CD4-positive, alpha-beta T cell treated with Interleukin-4 for 4 hours (primary cell): ENCODE measurements at places on chromosomes 11 and 22.

- DNase-seq, result no peak
These were observed at the start of gene SLC1A2 for GRCh38 chr11:35419184-35419829. TSS of gene SLC1A2 (minus strand) at chr11:35419558. CDS start at chr11:35418966, 592 bp downstream.

DNA sequence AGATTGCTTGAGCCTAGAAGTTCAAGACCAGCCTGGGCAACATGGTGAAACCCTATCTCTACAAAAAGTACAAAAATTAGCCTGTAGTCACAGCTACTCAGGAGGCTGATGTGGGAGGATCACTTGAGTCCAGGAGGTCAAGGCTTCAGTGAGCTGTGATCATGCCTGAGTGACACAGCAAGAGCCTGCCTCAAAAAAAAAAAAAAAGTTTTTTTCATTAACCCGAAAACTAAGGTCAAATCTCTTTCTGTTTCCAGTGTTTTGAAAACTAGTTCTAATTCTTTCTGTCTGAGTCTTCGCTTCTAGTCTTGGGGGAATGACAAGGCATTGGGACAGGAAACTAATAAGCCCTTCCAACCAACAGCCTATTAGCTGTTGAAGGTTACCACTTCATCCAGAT is 57.6 kb downstream of the LIF start:
- DNase-seq, result no peak

DNA sequence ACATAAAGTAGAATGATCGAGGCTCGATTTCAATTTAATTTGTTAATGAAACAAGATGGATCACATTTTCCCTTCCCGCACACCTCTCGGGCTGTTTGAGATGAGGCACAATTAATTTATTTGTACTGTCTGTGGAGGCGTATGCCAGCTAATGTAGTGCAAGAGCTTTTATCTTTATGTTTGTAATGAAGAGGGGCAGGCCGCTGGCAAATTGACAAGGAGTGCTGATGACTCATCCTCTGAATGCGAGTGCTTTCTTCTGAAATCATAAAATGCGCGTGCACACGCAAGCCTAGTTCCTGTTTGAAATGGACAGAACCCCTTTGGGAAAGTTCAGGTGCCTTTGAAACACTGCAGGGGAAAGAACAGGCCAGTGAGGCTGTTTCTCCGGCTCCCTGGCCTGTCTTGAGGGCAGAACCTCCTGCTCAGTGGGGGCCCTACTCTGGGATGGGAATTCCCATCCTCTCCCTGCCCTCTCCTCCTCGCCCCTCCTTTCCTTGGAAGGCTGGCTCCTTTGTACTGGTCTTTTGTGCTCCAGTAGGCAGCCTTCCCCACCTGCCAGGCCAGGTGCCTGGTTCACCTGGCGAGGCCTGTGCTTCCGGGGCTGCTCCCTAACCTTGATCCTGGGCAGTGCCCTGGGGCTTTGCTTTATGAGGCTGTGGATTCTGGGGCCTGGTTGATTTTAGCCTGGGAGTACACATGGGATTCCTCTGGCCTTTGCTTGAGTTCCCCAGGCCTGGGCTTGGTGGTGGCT is 50.3 kb downstream of the TEAD1 start:
- no peak for DNase-seq

DNA sequence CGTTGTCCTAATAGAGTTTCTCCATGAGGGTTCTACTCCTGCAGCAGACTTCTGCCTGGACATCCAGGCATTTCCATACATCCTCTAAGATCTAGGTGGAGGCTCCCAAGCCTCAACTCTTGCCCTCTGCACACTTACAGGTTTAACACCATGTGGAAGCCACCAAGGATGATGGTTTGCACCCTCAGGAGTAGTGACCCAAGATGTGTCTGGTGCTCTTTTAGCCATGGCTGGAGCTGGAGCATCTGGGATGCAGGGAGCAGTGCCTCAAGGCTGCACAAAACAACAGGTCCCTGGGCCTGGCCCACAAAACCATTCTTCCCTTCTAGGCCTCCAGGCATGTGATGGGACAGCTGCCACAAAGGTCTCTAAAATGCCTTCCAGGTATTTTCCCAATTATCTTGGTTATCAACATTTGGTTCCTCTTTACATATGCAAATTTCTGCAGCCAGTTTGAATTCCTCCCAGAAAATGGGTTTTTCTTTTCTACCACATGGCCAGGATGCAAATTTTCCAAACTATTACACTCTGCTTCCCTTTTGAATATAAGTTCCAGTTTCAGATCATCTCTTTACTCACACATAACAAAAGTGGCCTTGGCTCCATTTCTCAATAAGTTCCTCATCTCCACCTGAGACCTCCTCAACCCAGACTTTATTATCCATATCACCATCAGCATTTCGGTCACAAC is 69.5 kb upstream of the GNAZ start:
- DNase-seq, result no peak

GRCh38 chr11:44857490-44858090 is 93.1 kb downstream of the TP53I11 start:
- DNase-seq, result no peak

DNA sequence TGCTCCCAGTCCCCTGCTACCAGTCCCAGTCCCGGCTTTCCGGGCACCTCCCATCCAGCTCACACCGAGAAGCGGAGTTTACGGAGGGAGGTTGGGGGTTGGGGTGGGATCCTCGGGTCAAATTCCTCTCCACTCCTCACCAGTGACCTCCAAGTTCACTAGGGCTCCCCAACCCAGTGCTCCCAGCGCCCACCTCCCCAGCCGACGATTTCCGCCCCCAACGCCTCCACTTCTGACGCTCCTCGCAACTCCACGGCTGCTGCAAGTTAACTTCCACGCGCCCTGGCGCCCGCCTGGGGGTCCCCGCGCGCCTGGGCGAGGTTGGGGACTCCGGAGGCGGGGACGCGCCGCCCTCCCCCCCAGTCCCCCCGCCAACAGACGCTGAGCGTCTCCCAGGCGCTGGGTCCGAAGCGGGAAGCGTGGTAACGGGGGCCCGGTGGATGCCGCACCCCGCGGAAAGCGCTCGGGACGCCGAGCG is 526 bp downstream of the TPST2 start:
- no peak for DNase-seq

- no peak for DNase-seq
These were observed 314.9 kb downstream of the MIAT start for GRCh38 chr22:26972286-26972685.

DNA sequence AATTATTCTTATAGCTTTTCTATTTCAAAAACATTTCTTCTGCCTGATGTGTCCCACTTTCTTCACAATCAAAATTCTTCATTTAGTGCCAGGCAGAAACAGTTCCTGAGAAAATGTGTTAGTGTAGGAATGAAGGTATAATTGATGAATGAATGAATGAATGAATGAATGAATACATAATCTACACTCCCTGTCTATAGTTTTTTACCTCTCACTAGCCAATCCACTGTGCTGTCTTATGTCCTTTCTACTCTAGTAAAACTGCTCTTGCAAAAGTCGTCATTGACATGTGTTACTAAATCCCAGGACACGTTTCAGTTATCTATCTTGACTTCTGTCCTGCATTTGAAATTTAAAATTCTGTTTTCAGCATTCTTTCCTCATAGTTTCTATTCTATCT is 42.9 kb downstream of the CHORDC1 start:
- DNase-seq, result no peak

DNA sequence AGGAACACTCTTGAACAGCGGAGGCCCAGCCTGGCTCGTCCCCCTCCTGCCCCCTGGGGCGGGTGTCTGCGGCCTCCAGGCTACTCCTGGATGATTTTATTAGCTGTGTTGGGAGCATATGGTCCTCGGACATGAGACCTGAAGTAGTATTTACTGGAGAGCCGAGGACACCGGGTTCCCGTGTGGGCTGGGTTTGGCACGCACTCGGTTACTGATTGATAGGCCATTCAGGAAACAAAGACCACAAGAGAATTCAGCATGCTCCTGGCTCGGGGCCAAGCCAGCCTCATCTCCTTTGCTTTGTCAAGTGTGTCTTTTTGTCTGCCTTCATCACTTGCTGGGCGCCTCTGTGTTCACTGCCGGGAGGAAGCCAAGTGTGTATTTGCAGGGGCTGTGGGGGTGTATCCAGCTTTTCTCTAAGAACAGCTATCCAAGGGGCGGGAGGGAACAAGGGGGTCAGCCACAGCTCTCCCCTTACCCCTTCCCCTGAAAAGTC is 9.7 kb downstream of the FXYD2 start:
- DNase-seq, result peak; percentile 86

GRCh38 chr11:73151416-73151815 is 9.3 kb upstream of the FCHSD2 start:
- DNase-seq, result no peak

- DNase-seq, result peak; percentile 67
These were observed 2.3 kb downstream of the IRF7 start for GRCh38 chr11:613369-613968.

- DNase-seq, result peak; percentile 51
These were observed 89.1 kb downstream of the FAM76B start for GRCh38 chr11:95700471-95700817.

DNA sequence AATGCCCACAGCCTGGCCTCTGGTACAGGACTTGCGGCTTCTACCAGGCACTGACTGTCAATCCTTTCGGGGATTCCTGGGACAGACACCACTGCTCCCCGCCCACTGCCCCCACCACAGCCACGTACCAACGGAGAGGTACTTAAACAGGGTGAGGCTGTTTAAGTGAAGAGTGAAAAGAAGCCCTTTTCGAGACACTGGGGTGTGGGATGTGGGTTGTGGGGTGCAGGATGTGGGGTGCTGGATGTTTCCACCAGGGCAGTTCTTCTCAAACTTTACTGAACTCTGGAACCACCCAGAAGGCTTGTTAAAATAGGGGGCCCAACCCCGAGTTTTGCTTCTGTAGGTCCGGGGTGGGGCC is 34.2 kb upstream of the PRR5 start:
- DNase-seq, result peak; percentile 74

- DNase-seq, result no peak
These were observed 3.3 kb downstream of the EPS8L2 start for GRCh38 chr11:709109-709997.

DNA sequence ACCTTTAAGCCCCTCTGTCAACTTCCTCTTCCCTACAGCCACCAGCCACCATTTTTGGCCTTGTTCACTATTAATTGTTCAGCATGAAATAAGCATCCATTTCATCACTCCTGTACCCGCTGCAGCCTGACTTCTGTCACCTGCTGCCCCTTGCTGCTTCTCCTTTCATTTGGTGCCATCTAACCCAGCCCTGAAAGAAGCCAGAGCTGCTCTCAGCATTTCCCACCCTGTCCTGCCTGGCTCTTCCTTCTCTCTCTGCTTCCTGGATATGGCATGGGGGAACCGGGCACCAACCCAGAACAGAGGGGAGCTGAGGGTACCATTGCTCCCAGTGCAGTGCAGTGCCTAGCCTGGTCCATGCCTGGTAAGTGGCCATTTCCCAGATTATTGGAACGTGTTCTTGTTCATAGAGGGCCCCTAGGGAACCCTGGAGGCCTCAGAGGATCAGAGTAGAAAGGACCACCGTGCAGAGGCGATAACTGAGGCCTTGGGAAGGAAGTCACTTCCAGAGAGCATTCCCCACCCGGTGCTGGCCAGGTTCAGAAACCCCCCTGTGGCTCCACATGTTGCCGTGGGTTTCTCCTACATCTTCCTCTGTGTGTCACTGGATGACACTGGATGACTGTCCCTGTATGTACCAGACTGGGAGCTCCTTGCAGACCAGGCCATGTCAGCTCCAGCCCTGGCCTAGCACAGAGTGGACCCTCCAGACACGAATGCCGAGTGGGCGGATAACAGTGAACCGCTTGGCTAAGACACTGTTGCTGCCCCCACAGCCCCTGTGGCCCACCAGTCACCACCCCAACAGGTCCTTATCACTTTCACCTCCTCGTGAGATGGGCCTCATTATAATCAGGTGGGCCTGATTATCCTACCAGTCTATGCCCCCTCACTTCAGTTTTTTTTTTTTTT is 4.7 kb downstream of the YDJC start:
- no peak for DNase-seq

GRCh38 chr11:11125618-11126017 is 227.4 kb downstream of the CSNK2A3 start:
- no peak for DNase-seq

DNA sequence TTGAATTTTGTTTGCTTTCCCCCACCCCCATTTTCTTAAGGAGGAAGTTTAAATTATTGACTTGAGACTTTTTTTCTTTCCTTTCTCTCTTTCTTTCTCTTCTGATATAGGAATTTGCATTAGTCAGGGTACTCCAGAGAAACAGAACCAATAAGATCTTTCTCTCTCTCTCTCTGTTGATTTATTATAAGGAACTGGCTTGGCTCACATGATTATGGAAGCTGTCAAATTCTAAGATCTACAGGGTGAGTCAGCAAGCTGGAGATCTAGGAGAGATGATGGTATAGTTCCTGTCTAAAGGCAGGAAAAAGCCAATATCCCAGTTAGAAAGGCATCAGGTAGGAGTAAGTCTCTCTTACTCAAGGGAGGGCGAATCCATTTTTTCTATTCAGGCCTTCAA is 64.0 kb downstream of the CCDC81 start:
- DNase-seq, result no peak

DNA sequence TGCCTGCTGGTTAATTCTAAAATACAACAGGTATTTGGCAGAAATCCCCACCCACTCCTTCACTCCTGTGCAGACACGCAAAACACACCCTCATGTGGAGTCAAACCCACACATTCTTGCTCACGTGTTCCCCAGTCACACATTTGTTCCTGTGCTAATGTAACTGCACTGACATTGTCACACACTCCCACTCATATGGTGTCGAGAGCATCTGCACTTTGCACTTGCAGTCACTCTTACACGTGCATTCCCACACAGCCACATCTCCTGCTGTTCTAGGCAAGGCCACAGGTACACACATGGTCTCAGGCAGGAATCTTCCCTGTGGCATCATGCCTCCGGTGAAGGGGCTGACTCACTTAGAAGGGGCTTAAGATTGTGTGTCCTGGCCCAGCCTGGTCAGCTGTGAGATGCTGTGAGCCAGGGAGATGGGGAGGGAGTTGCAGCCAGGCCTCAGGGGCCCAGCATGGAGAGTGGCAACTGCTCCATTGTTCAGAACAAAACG is 395.0 kb downstream of the TENM4 start:
- no peak for DNase-seq

DNA sequence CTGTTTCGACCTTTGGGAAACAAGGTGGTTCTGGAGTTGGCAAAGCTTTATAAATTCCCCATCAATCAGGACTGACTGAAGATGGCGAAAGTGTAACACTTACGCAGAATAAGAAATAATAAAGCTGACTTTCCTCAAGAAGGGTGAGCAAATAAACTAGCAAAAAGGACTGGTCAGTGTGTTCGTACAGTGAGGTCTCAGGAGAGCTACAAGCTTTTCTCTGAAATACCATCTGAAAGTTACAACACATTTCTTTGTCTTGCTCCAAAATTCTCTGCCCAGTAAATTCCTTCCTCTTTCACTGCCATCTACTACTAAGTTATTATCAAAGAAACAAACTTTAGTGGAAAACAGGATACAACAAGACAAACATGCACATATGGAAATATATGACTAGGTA is 13.4 kb downstream of the PITPNB start:
- DNase-seq, result no peak
